Upper lobe of right lung (tissue), 1 donor: ENCODE measurements at places on chromosomes 4 and X. TPM values are rescaled to one million over a fixed set of nuclear protein-coding genes. Genes with fewer than 3 reads are reported as not detected.

GRCh38 chr4:140137671-140138070 is 16.3 kb downstream of the MAML3 start:
- peaks cover 21% of the 10 kb centered on the region for H3K4me1 ChIP-seq
- H3K36me3 ChIP-seq = no peaks in the 10 kb centered on the region
- no peaks in the 10 kb centered on the region for H3K27me3 ChIP-seq
- no peak for DNase-seq
- H3K27ac ChIP-seq = no peak overlapping the region

PWWP3B gene
- total RNA-seq = 1.1 TPM

CXCL9 gene
- total RNA-seq = 1.4 TPM

GRCh38 chrX:32408389-32408788 is 803.0 kb downstream of the DMD start:
- H3K4me1 ChIP-seq = no peaks in the 10 kb centered on the region
- no peaks in the 10 kb centered on the region for H3K36me3 ChIP-seq
- H3K27me3 ChIP-seq = no peaks in the 10 kb centered on the region
- H3K27ac ChIP-seq = no peak overlapping the region

- no peaks in the 10 kb centered on the region for H3K36me3 ChIP-seq
- H3K27ac ChIP-seq = peak overlapping the region; percentile 20
- H3K4me3 ChIP-seq = no peak overlapping the region
- H3K27me3 ChIP-seq = no peaks in the 10 kb centered on the region
- peaks cover 5% of the 10 kb centered on the region for H3K4me1 ChIP-seq
Observed at GRCh38 chr4:38082424-38083385, 122.5 kb downstream of the PTTG2 start.

- no peak overlapping the region for H3K4me3 ChIP-seq
- H3K4me1 ChIP-seq = no peaks in the 10 kb centered on the region
- H3K36me3 ChIP-seq = no peaks in the 10 kb centered on the region
- no peaks in the 10 kb centered on the region for H3K27me3 ChIP-seq
Observed at GRCh38 chr4:3572363-3572762, 40.1 kb upstream of the LRPAP1 start.

GRCh38 chrX:53421772-53422085 is 725 bp downstream of the SMC1A start:
- H3K27me3 ChIP-seq = no peaks in the 10 kb centered on the region
- H3K4me3 ChIP-seq = peak overlapping the region; percentile 70
- no peaks in the 10 kb centered on the region for H3K36me3 ChIP-seq
- H3K4me1 ChIP-seq = peaks cover 12% of the 10 kb centered on the region

DNA sequence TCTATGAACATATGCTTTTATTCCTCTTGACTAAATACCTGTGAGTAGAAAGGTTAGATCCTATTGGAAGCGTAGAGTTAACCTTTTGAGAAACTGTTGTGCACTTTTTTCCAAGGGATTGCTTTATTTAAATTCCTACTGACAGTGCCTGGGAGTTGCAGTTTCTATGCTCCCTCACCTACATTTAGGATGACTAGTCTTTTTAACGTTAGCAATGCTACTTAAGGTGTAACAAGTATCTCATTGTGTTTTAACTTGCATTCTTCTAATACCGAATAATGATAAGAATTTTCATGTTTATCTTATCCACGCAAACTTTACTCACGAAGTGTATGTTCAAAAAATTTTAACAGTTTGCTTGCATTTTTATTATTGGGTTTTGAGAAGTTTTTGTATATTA is 1123.9 kb upstream of the PCDH7 start:
- H3K4me3 ChIP-seq = no peak overlapping the region
- no peak for DNase-seq
- H3K27me3 ChIP-seq = no peaks in the 10 kb centered on the region
- no peaks in the 10 kb centered on the region for H3K36me3 ChIP-seq
